Sigmoid colon (tissue), 7 donors: ENCODE measurements at places on chromosomes 7 and 10. TPM values are rescaled to one million over a fixed set of nuclear protein-coding genes. Genes with fewer than 3 reads are reported as not detected.

Gene CLRN3
- not detected for total RNA-seq

Gene CEP55
- 1.5 TPM for total RNA-seq

Gene BEND7
- total RNA-seq: 27.1 TPM

Gene PALD1
- 17.2 TPM for total RNA-seq

Gene ZMIZ2
- total RNA-seq: 11.1 TPM

Gene SLC13A1
- total RNA-seq: not detected

Gene AHCYL2
- 12.5 TPM for total RNA-seq

Gene INMT
- total RNA-seq: 5.9 TPM

Gene PTPN20
- 1.8 TPM for total RNA-seq

Gene PDK4
- total RNA-seq: 411 TPM

Gene FBXO24
- 2.8 TPM for total RNA-seq

Gene RPEL1
- not detected for total RNA-seq

Gene BMPR1A
- total RNA-seq: 123 TPM

Gene ACSM6
- 0.55 TPM for total RNA-seq

Gene HPSE2
- 5.3 TPM for total RNA-seq

Gene HYAL4
- total RNA-seq: not detected

Gene GNG11
- 12.9 TPM for total RNA-seq
